HCEC 1CT (cell line): ENCODE measurements at places on chromosomes 6 and 20.

DNA sequence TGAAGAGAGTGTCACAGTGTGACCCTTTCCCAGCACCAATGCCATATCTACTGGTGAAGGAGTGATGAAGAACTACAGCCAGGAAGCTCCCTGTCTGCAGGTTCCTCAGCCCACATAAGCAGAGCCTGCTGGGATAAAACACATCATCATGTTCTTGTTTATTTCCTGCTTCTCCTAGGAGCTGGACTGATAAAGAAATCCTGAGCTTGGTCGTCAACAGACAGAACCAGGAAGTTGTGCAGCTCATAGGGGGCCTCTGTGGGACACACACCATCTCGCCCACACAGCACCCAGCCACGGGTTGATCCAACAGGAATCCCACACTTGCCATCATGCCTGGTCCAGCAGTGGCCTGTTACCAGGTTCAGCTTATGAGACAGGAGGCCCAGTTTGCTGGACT lies 2.8 kb upstream of the CSTL1 start:
- no peak for DNase-seq

GRCh38 chr6:170250981-170251775 lies 39.7 kb downstream of the DLL1 start:
- no peak for DNase-seq

- DNase-seq = no peak
Measured at GRCh38 chr20:18138639-18139583, 1.2 kb downstream of the KAT14 start.

DNA sequence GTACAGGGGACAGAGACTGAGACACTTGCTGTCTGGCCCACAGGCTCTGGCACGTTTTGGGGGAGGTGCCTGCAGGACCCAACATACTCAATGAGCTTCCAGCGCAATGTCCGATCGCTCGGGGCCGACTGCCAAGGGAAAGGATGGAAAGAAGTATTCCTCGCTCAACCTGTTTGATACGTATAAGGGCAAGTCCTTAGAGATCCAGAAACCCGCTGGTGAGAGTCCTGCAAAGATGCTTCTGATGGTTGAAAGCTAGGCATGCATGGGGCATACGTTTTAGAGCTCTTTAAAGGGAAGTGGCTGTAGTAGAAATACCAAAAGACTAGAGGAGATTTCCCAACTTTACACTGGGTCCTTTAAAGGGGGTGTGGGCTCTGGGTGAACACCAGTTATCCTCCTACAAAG lies 2.2 kb downstream of the PRRC2A start:
- no peak for DNase-seq

DNA sequence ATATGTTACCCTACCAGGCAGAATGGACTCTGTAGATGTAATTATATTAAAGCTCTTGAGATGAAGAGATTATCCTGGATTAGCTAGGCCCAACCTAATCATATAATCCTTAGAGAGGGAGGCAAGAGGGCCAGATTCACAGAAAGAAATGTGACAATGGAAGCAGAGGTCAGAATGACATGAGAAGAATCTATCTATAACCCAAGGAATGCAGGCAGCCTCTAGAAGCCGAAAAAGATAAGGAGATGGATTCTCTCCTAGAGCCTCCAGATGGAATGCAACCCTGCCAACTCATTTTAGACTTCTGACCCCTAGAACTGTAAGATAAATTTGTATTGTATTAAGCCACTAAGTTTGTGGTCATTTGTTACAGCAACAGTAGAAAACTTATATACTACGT lies 12.3 kb downstream of the PXT1 start:
- no peak for DNase-seq

DNA sequence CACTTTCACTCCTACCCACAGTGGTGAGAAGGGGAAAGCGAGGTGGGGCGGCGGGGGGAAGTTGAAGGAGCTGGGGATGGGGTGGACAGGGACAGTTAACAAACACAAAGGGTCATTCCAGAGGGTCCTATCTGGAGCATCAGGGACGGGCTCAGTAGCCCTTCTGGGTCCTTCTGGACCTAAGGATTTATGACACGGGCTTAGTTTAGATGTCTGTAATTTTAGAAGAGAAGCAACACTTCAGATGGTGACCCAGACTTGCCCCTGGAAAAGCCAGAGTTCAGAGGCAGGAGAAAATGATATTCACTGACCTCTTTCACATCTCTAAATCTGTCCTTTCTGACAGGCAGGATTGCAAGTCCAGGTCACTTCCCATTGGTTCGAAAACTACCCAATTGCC lies 36.3 kb downstream of the PDE10A start:
- DNase-seq = no peak

- DNase-seq = no peak
Measured at GRCh38 chr6:25866011-25866410, 8.0 kb downstream of the SLC17A3 start.

DNA sequence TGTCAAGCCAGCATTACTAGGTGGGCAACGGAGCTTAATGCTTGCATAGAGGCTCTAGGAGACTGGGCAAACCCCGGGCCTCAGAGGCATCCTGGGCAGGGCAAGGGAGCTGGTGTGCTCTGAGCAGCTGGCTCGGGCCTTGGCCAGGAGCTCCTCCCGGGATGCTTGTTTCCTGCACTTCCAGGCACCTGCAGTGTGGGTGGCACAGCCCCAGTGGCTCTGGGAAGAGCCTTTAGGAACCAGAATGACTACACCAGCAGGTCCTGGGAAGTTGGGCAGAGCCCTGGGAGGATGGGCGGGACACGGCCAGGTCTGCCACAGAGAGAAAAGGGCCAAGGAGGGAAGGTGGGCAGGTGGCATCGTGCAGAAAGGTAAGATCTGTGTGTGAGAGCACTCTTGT lies 80.4 kb upstream of the CD93 start:
- DNase-seq = no peak

- peak; percentile 23 for DNase-seq
Measured at GRCh38 chr6:124223611-124224345, 420.1 kb downstream of the NKAIN2 start.

GRCh38 chr6:138540468-138540867 lies 41.2 kb upstream of the NHSL1 start:
- peak; percentile 75 for DNase-seq

GRCh38 chr6:91659891-91660290 lies 1073.0 kb upstream of the MAP3K7 start:
- DNase-seq = no peak

GRCh38 chr6:135149376-135149775 lies 31.7 kb upstream of the MYB start:
- DNase-seq = no peak

DNA sequence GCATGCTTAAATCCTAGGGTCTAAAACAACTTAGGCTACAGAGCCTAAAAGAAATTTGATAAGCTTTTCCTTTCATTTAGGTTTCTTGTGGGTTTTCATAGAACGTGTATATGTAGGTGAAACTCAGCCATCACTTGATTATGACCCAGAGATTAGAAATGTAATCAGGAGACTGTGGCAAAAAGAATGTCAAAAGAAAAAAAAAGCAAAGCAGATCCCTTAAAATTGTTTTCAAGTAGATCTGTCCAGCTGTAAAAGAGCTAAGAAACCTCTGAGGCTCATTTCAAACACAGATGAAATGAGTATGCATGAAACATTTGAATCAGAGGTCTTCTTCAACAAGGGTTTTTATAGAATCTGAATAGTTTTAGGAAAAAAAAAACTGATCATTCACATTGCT lies 341.3 kb upstream of the PRDM1 start:
- no peak for DNase-seq

DNA sequence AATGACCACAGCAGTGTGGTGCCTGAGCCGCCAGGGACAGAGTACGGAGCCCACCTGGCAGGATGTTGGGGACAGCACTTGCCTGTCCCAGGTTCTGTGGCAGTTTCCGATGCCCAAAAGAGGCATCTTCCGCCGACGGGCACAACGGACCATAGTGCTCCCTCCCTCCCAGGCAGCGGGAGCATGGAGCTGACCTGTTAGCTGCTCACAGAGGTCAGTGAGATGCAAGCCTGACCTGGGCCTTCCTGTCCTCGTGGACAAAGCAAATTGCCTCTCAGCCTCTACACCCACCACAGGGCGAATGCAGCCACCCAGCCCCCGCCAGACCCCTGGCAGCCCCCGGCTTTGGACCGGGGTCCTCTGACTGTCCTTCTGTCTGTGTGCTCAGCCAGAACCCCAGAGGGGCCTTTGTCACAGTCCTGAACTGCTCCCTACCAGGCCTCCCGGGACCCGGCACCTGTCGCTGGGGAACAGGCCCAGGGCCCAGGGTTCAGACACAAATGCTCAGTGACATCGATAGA lies 16.2 kb upstream of the FRMD1 start:
- DNase-seq = no peak

DNA sequence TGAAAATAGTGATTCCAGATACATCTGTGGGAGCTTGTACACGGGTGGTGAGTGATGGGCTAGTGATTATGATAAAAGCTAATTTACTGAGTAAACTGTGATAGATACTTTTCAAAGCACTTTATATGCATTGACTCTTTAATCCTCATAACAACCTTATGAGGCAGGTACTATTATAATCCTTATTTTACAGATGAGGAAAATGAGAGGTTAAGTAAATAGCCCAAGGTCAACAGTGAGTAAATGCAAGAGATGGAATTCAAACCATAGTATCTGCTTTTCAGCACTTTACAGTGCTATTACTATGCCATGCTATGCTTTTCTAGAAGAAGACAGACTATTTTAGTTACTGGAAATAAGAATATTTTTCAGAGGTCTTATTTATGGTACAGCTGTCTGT lies 320.9 kb upstream of the CITED2 start:
- DNase-seq = no peak

DNA sequence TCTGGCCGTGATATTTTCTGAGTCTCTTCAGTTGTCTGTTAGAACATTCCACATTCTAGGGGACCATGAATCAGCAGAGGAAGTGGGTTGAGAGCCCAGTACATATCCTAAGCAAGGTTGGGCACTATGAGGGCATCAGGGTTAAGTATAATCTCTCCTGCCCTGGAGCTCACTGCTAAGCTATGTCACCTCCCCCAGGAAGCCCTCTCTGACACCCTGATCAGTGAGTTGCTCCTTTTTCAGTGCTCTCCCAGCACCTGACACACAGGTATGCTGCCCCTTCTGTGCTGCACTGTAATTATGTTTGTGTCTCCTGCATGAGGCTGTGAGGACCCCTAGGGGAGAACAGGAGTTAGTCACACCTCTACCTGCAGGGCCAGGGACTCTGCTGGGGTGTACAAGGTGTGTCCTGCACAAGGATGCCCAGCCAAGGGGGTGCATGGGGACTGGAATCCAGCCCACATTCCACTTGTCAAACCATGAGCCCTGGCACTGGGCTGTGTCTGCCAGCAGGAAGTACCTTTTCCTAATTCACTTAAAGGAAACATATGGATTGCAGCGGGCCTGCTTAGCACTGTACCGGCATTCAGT lies 3.9 kb downstream of the RAB44 start:
- peak; percentile 24 for DNase-seq

DNA sequence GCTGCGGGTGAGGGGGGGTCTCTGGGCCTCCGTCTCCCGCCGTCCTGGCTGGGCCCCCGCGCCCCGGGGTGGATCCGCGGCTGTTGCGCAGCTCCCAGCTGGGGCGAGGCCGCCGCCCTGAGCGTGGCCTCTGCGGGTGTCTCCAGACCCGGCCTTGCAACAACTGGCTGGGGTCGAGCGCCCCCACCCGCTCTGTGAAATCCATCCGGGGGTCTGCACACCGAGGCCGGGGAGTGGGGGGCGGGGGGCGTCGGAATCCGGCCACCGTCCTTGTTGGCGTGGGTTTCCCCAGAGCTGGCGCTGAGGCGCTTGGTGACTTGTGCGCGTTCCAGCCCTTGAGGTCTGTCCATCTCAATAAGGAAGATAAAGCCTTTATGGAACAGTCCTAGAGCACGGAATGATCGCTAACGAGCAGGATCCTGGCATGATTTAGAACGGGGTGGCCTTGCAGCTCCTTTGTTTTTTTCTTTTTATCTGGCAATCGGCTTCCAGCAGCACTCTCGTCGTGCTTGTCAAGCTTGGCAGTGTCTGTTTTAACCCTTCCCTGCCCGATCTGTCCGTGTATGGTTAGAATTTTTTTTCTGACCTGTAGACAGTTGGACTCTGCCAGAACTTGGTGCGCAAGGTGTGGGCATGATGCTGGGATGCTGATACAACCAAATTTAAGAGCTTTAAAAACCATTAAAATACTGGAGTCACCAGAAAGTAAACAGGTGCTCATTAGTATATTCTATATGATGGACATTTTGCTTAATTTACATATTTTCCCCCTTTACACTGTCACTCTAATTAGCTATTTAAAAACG lies 675 bp downstream of the DSTN start:
- peak; percentile 51 for DNase-seq

- no peak for DNase-seq
Measured at GRCh38 chr6:157786221-157786620, 36.8 kb upstream of the SNX9 start.

GRCh38 chr6:64776359-64776758 lies 930.7 kb downstream of the EYS start:
- no peak for DNase-seq

- no peak for DNase-seq
Measured at GRCh38 chr6:110595112-110595511, 118.7 kb upstream of the SLC22A16 start.

- no peak for DNase-seq
Measured at GRCh38 chr6:139612135-139612465, 237.7 kb upstream of the CITED2 start.

- peak; percentile 71 for DNase-seq
Measured at GRCh38 chr6:158500016-158500735, 59.7 kb upstream of the TMEM181 start.

DNA sequence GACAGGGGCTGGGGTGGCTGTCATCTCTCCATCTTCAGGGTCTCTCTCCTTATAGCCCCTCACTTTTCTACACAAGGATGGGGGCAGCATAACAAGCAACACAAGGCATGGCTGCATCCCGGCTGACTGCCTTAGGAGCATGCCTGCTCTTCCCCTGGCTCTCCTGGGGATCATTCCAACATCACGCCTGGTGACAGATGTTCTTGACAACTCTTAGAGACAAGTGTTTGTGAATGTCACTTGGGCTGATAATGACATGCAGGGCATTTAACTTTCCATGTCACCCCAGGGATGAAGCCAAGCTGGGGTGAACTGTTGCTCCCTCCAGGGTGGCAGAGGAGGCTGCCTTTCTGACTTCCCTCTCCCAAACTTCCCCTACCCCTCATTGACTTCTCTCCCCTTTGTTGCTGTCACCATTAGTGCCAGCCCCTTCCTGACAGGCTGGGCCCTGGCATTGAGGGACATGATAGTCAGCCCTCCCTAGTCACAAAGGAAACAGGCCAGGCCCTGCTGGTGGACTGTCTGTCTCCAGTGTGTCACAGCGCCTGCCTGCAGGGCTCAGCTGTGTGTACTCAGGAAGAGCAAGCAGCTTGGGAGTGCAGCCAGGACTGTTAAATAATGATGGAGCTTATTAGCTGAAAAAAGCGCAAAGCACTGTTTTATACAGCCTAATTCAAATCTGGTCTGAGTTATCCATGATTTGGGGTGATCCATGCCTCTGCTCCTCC lies 161.8 kb downstream of the LRFN2 start:
- DNase-seq = no peak
